ENCODE measurements at places on chromosomes 4 and X. TPM values are rescaled to one million over a fixed set of nuclear protein-coding genes. Genes with fewer than 3 reads are reported as not detected.

SORCS2 gene
- 5.1 TPM for total RNA-seq

CT45A5 gene
- total RNA-seq, result 0.26 TPM

IQSEC2 gene
- total RNA-seq, result 31.0 TPM

ANXA10 gene
- total RNA-seq, result 3.4 TPM

KDR gene
- not detected for total RNA-seq

PNCK gene
- 0.16 TPM for total RNA-seq

LRP2BP gene
- total RNA-seq, result 0.10 TPM

POLN gene
- total RNA-seq, result 0.96 TPM

MAGEA8 gene
- not detected for total RNA-seq

YY2 gene
- total RNA-seq, result 2.2 TPM

GDPD2 gene
- not detected for total RNA-seq

PGRMC2 gene
- total RNA-seq, result 93.9 TPM

SPANXD gene
- total RNA-seq, result not detected

GABRQ gene
- 0.32 TPM for total RNA-seq

FGF13 gene
- not detected for total RNA-seq

TMEM175 gene
- 8.6 TPM for total RNA-seq

GIMD1 gene
- total RNA-seq, result not detected

SPANXA2 gene
- 0.22 TPM for total RNA-seq

DMRTC1B gene
- not detected for total RNA-seq

ART3 gene
- total RNA-seq, result not detected

LARP7 gene
- total RNA-seq, result 43.2 TPM

CENPVL2 gene
- total RNA-seq, result not detected

GAGE12H gene
- total RNA-seq, result not detected

MAGEB1 gene
- total RNA-seq, result not detected

KIT gene
- not detected for total RNA-seq

OTC gene
- total RNA-seq, result not detected

UGT2B15 gene
- not detected for total RNA-seq

CENPE gene
- total RNA-seq, result 8.6 TPM

CXCL6 gene
- not detected for total RNA-seq

RS1 gene
- not detected for total RNA-seq

TKTL2 gene
- not detected for total RNA-seq

MAGEB17 gene
- total RNA-seq, result not detected

ODAM gene
- not detected for total RNA-seq

ATOH1 gene
- total RNA-seq, result not detected

UCHL1 gene
- 981 TPM for total RNA-seq

MAMLD1 gene
- total RNA-seq, result 9.3 TPM

OPHN1 gene
- 1.5 TPM for total RNA-seq

TRIM60 gene
- total RNA-seq, result not detected

NBDY gene
- total RNA-seq, result 62.6 TPM

ADH7 gene
- not detected for total RNA-seq

GPR50 gene
- total RNA-seq, result 0.12 TPM

Data from A549 treated with RU486 at 1 μM for 4 hours (cell line).